Hippocampal formation (tissue), 2 donors: ENCODE measurements at places on chromosomes 2 and 18.

DNA sequence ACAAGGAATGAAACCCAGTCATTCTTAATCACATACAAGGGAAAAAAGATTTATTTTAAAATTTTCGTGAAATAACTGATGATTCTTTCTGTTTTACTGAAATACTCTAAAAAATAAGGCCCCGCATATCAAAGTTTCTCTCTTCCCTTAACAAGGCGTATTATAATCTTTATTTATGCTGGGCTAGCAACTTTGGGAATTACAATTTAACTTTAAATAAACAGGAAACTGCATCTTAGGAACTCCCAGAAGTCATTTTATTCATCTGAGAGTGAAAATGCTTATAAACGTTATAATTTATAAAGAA lies 166.7 kb downstream of the TCF4 start:
- no peak for DNase-seq

GRCh38 chr18:34222307-34223163 lies 2.2 kb downstream of the NOL4 start:
- peak; percentile 50 for DNase-seq

GRCh38 chr2:73859721-73860586 lies 31.2 kb downstream of the STAMBP start:
- DNase-seq: no peak

DNA sequence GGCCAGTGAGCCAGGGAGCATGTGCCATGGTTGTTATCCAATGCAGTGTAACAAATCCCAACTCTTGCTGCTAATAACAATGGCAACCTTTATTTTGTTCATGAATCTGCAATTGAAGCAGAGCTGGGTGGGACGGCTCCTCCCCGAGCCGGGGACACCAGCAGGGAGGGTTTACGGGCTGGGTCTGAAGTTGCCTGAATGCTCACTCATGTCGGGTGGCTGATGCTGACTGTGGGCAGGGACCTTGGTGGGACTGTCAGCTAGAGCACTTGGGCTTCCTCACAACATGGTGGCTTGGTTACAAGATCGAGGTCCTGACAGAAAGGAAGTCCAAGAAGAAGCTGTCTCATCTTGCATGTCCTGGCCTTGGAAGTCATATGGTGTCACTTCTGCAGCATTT lies 264.5 kb downstream of the NDUFA10 start:
- no peak for DNase-seq

DNA sequence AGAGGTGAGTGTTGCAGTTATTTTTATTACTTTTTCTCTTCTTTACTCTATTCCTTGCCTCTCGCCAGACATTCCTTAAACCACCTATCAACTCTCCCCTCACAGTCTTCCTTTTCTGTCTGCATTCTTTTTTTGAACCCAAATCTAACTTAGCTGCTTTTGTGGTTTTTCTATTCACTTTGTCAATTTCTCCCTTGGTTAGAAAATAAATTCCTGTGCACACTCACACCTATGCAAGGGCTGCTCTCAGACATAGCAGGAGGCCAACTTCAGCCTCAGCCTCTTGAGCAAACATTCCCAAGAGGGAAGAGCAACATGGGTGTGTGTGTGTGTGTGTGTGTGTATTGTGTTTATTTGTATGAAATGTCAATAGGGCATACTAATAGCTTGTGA lies 808.6 kb downstream of the RNF144A start:
- no peak for DNase-seq

DNA sequence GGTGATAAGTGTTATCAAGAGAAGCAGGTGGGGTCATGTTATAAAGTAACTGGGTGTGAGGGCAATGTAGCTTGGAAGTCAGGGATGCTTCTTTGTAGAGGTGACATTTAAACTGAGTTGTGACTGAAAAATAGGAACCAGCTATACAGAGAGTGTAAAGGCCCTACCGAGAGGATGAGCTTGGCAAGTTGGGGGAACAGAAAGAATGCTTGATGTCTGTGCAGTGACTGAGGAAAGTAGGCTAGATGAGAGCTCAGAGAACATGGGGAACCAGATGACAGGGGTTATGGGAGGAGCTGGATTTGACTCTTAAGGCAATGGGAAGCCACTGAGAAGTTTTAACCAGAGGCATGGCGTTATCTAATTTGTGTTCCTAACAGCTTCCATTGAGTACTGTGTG lies 115.3 kb downstream of the DOCK10 start:
- no peak for DNase-seq

DNA sequence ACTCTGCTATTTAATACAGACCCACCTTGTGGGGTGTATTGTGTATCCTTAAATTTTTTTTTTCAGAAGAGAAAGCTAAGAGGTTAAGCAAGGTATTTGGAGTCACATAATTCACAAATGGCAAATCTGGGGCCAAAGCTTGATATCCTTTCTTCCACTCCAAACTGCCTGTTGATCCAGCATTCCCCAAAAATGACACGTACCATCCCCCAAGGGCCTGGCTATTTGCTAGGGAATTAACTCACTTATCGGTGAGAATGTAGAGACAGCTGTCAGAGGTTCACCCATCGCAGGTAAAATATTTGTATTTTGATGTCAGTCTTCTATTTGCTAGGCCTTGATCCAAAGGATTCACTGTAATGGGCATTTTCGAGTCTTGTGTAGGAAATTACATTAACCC lies 103.6 kb upstream of the FZD7 start:
- no peak for DNase-seq

DNA sequence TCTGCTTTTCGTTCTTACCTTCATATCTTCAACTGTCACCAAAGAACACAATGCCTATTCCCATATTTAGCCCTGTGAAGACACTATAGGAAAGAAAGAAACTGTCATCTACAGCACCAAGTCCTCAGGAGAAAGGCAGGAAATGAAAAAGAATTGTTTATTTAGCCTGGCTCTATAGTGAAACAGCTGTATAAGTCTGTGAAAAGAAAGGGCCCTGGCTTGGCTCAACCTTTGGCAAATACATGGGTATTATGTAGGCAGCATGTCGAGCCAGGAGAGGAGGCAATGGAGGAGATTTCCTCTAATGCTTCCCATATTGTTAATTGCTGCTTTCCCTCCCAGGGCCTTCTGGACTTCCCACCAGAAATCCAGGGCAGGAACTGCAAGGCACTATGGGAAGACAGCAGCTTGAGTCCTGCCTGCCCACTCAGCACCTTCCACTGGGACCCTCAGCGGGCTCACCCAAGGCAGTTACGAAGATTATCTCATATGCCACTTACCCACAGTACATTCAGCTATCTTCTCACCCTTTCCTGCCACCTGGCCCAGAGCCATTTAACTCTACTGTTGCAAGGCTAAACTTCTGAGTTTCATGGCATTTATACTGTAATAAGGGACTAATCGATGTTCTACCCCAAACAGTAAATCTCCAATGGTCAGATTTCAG lies 30.1 kb downstream of the SLC8A1 start:
- no peak for DNase-seq

DNA sequence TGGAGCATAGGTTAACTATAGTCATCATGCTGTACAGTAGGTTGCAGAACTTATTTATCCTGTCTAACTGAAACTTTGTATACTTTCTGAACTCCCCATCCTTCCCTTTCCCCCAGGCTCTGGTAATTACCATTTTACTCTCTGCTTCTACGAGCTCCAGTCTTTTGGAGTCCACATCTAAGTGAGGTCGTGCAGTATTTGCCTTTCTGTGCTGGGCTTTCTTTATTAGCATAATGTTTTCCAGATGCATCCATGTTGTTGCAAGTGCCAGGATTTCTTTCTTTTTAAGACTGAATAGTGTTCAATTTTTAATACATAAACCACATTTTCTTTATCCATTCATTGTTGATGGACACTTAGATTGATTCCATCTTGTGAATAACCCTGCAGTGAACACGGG lies 464.1 kb downstream of the TGIF1 start:
- DNase-seq: no peak

DNA sequence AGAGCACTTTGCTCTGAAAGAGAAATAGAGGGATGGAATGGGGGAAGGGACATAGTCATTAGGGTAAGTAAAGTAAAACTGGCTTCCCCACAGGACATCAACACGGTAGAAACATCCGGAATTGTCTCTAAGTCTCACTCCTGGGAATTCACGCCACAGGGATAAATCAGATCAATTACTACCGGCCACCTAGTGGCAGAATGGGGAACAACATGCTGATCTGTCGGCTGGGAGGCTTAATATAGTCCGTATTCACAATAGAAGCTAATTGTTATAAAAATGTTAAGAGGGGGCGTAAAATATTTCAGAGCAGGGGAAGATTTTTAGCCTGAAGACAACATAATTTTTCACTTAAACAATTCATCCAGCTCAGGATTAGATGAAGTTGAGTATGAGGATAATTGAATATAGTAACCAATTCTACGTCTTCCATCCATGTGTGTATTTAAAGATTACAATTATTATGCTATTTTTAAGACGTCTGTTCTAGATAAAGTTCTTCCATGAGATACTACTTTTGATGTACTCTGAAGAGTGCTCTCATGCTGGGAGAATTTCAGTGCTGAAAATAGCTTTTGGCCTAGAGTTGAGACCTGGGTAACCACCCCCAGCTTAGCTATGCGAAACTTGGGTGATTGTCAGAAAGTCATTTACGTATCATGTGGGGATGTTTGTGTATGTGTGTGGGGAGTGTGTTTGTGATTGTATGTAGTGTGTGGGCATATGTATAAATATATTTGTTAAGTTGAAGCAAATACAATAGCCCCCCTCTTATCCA lies 65.7 kb downstream of the LRRTM1 start:
- no peak for DNase-seq

DNA sequence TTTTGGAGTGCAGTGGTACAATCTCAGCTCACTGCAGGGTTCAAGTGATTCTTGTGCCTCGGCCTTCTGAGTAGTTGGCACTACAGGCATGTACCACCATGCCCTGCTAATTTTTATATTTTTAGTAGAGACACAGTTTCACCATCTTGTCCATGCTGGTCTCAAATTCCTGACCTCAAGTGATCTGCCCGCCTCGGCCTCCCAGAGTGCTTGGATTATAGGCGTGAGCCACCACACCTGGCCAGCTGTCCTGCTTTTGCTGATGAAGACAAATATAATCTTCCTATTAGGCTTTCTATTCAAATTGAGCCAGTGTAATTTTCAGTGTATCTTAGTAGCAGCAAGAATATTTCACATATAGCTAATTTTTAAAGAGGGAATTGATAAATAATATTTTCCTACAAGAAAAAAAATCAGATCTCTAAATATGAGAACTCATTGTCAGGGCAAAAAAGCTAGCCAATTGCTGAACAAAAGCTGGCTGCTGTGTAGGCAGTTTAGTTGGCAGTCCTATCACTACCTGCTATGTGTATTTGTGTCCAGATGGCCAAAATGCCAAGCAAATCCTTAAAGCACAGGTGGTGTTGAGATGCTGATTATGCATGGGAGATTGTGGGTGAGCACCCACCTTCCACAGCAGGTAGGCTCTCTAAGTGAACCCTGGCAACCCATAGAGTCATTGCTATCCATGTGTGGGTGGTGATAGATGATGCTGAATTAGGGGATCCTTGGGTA lies 60.8 kb upstream of the STAM2 start:
- DNase-seq: no peak

DNA sequence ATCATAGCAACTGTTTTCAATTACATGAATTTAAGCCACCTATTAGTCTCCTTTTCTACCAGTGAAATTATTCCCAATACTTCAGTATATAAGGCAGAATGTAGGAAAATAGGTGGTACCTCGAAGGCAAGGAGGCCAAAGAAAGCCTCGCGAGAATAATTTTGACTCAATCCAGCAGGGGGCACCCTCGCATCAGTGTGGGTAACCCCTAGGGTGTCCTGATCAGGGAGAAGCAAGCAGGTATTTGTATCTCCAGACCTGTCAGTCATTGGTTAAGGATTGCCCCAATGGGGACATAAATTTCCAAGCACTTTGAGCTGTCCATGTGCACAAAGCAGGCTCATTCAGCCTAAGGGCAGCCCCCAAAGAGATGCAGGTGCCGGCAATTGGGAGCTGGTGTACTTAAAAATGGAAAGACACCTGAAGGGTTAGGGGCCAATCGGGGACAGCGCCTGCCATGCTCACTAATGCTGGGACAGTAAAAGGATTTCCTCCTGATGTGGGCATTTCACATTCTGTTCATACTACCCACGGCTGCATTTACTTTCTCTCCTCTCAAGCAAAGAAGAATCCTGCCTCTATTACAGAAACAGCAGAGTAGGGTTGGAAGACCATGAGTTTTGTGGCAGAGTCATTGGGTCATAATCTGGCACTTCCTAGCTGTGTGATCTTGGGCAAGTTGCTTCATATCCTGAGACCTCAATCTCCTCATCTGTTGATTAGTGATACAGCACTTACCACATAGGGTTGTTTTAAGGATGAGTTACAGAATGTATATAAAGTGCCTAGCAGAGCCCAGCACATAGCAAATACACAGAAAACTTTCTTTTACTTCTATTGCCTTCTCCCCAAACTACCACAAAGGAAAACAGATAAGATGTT lies 136.1 kb downstream of the ICOS start:
- no peak for DNase-seq

DNA sequence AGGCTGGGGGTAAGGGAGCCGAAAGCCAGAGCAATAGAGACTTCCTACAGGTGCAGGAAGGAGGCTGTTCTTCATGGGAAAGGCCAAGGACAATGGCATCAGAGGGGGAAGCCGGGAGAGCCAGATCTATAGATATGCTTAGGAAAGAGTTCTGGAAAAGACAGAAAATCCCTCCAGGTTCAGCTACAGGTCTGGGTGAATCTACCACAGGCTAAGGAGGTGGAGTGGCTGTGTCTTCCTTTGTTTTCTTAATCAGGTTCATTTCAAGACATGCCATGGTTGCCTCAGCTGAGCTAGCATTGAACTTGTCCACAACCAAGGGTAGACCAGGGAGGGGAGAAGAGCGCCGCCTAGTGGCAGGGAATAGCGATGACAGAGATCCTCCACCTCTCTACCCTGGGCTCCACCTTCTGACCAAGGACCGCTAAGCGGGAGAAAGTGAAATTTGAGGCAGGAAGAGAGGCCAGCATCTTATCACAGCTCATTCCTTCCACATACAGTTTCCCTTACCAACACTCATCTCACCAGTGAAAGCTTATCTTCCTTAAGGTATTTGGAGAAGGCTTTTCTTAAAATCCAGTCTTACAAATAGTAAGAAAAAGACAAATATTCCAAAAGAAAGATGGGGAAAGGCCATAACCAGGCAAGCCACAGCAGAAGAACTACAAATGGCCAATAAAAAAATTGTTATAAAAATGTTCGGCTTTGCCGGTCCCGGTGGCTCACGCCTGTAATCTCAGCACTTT lies 74.2 kb downstream of the VIT start:
- DNase-seq: no peak

DNA sequence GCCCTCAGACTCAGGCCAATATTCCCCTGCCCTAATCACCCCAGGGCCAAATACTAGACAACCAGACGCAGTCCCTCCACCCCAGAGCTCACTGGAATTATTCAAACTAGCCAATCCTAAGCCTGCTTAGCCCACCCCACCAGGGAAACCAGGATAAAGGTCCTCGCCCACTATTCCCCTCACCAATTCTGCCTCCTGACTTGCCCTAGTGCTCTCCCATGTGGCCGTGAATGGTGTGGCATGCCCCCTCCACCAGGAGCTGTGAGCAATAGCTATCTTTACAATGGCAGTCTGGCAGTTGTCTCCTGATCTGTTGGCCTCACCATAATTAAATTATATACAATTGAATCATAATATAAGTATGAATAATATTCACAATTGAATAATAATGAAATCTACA lies 42.3 kb downstream of the FAM124B start:
- DNase-seq: no peak

GRCh38 chr2:37713258-37713700 lies 41.8 kb upstream of the CDC42EP3 start:
- DNase-seq: no peak
